ENCODE measurements at places on chromosomes 3 and 15.

DNA sequence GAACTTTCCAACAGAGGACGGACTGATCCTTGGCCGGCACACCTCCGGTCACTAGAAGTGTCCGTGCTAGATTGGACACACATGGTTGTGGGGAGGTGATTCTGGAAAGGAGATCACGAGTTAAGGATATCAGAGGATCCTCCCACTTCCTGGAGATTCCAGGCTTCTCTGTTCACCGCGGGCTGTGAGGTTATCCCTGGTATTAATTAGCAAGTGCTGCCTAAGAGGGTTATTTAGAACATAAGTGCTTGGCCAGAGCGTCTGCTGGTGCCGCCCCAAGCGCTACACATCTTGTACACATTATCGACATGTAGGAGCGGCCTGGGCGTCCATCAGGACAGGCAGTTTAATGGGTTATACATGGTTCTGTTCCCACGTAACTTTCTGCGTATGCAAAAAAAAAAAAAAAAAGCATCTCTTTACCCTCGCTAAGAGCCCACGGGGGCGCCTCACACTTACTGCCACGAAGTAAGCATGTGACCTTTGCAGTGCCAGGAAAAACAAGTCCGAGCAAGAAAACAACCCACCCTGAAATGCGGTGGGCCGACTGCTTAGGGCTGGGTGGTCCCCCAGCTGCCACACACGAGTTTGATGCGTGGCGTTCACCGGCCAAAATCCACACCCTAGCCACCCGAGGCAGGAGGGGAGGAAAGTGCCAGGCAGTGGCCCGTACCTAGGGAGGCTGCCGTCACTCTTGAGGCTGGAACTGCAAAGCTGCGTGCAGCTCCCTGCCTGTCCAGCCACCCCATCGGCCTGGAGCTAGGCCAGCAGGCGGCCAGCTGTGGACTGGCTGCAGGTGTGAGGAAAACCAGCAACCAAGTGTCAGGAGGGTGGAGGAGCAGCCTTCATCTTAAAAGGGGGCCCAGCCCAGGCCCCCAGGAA lies 78.0 kb downstream of the CPN2 start:
- DNase-seq: no peak

GRCh38 chr3:74443102-74443501 lies 171.4 kb downstream of the CNTN3 start:
- no peak for DNase-seq

DNA sequence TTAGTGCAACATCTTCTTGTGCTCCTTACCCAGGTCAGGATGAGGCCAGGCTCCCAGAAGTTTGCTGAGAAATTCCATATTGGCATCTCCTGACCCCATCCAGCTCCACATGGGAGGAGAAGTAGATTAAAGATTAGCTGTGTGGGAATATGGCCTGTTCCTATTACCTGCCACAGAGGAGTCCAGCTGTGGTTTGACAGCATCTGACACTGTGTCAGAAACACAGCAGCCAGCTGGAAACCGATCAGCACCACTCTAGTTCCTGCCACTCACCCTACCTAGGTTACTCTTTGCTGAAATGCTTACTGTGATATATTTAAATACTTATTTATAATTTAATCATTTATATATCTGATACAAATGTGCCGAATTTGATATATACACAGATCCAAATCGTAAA lies 260.3 kb downstream of the FEZF2 start:
- DNase-seq: no peak

- DNase-seq: no peak
These were observed 29.0 kb downstream of the CRABP1 start for GRCh38 chr15:78369161-78369560.

DNA sequence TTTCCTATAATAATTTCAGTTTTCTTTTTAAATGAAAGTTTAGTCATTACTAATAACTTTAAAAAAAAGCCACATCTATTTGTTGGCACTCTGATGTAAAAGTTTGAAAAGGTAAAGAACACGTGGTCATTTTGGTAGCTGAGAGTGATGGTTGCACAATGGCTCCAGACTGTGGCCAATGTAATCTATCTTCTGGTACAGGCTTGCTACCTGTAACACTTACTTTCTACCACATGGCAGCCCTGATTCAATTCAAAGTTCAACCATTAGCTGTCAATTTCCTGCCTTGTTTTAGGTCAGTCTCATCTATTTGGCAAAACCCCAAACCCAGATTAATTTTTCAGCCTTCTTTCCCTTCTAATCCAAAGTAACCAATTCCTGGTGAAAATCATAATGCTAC lies 126.1 kb downstream of the TUSC7 start:
- no peak for DNase-seq

GRCh38 chr15:88509321-88509720 lies 37.2 kb downstream of the DET1 start:
- no peak for DNase-seq

DNA sequence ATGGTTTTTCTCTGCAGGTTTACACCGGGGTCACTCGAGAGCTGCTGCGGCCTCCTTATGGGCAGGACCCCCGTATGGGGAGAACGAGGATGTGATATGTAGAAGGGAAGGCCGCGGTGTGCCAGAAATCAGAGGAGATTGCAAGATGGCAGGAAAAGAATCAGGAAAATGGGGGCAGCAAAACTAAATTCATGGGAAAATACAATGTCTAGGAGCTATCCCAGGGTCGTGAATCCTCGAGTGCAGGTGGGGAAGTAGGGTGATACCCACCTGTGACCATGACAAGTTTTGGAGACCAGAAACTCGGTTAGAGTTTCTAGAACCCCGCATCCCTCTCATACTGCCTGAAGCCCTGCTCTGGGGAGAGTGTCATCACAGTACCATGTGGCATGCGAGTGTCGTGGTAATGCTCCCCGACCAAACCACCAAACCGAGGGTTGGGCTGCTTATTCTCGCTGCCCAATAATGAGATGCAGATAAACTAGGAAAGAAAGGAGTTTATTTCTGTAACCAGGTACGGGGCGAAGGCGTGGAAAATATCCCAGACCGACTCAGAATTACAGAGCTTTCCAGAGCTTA lies 781 bp downstream of the TRNT1 start:
- no peak for DNase-seq

- no peak for DNase-seq
These were observed 11.7 kb downstream of the ATP6V1A start for GRCh38 chr3:113758389-113759024.

DNA sequence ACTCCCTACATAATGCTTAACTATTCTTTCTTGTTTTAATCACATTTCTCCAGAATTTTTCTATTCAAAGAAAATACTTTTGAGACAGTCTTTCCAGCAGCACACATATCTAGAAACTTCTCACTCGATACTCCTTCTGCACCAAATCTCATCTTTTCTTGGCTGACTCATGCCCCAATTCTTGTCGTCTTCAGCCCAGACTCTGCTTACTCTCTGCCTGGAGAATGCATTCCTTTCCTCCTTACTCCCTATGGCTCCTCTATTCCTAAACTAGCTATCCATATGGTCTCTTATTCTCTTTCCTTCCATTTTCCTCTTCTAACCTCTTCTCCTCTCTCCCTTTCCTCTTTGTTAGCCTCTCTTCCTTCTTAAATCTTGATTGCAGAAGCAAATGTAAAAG lies 158.7 kb downstream of the GBE1 start:
- no peak for DNase-seq

- no peak for DNase-seq
These were observed 53.5 kb downstream of the DTWD1 start for GRCh38 chr15:49674370-49674769.

DNA sequence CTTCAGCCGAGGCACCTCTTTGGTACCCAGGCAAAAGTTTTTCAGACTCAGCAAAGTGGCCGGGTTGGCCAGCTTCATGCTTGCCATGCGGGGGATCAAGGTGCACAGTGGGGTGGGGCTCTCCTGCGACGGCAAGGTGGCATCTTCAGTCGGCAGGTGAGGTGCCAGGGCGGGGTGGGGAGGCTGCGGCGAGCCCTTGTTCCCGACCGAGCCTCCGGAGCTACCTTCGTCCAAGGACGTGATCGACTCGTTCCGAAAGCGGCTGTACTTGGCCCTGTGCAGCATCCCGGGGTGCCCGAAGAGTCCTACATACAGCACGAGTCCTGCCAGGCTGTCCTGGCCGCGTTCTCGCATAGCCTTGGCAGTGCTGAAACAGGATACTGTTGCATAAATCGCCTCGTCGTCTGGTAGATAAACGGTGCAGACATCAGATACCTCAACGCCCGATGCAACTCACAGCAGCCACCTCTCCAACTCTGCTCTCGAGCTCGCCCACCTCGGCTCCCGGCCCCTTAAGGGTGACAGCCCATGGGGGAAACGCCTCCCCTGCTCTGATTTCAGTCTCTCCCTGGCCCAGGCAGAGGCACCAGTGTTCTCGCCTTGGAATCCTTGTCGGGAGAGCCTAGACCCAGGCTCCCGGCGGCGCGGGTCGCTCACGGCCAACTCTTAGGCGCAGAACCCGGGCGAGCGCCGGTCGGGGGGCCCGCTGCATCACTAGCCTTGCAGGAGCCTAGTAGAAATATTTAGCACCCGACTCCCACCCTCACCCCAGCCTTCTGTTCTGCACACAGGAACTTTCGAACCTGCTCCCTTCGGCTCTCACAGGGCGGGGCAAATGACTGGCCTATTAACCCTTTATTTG lies 826 bp downstream of the SHC4 start:
- DNase-seq: no peak

DNA sequence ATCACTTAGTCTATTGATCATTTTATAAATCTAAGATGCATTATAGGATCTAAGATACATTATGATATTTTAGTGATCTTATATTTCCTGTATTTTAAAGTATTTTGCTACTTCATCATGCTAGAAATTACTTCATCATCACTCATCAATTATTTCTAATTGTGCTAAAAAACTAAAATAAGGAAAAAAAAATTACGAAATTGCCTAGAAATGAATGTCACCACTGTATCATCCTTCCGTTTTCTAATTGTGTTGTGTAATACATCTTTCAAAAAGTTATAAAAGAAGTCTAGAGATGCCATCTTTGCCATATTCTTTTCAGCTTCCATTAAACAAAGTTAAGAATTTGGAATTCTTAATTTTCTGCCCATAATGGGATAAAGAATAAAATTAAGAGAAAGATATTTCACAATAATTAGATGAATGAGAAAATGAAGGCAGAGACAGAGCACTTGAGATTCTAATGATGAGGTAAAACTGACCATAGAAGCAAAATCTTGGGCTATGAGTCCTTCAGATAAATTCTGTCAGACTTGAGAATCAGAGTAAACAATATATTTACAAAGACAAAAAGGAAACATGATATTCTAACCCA lies 48.8 kb downstream of the ALDH1A2 start:
- DNase-seq: no peak

All from NCI-H2029 treated with DMSO at 0.1 percent for 48 hours (cell line).